B cell (primary cell): ENCODE measurements at places on chromosomes 16 and 17.

GRCh38 chr16:12685806-12686205 is 117.9 kb downstream of the CPPED1 start:
- DNase-seq = no peak

GRCh38 chr16:3490911-3491629 is 4.2 kb downstream of the C16orf90 start:
- no peak for DNase-seq

GRCh38 chr16:57148481-57148880 is 37.4 kb downstream of the PSME3IP1 start:
- DNase-seq = no peak

DNA sequence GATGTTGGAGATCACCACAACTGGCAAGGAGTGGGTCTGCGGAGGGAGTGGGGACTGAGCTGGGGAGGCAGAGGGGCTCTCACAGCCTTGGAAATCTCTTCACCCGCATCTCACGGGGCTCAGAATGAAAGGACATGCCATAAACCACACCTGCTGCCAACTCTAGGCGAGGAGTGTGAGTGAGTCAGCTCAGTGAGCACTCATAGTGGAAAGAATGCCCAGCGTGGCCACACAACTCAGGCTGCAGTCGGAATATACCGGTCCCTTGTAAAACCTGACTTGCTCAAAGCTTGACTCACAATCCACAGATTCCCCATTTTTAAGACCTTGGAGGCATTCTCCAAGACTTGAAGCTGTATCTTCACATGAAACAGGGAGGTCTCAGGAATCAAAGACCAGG is 36.7 kb downstream of the STAT5A start:
- DNase-seq = no peak

DNA sequence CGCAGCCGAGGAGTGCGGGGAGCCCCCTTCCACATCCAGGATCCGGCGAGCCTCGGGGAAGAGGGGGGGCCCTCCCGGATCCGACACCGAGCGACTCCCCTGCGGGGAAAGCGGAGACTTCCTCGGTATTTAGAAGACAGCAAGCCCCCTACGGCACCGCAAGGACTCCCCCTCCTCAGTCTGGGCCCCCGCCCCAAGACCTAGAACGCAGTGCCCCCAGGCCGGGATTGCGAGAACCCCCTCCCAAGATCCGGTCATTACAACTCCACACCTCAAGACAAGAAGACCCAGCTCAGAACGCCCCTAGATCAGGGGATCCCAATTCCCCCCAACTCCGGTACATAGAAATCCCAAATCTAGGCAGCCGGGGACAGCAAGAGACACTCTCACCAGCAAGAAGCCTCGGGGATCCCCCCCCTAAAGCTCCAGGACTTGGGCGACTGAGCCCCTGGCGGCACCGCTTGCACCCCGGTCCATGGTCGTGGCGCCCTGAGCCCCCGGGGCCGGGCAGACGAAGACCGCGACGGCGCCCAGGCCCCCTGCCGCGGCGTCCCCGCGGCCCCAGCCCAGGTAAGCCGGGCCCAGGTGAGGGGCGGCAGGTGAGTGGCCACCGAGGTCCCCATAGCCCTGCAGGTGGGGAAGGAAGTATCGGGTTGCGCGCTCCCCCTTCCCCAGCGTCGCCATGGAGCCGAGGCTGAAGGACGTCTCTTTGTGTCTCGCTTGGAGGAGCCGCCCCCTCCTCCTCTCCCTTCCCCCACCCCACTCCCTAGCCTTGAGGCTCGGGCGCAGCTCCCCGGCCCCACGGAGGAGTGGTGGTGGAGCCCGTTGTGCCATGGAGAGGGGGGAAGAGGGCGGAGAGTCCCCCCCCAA is 641 bp downstream of the SBK1 start:
- peak; percentile 54 for DNase-seq

DNA sequence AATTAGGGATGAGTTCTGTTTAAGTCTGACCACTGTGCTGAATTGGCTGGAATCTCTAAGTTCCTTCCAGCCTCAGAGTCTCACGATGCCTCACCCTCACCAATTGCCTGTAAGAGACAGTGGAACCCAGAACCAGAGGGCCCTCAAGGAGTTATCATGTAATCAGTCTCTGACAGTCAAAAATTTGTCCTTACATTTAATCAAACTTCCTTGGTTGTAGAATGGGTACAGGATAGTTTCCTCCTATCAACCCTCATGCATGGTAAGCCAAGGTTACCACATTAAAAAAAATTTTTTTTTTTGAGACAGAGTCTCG is 83.2 kb downstream of the CDK5R1 start:
- no peak for DNase-seq

- no peak for DNase-seq
Measured at GRCh38 chr17:34757106-34757505, 177.7 kb downstream of the TMEM132E start.

DNA sequence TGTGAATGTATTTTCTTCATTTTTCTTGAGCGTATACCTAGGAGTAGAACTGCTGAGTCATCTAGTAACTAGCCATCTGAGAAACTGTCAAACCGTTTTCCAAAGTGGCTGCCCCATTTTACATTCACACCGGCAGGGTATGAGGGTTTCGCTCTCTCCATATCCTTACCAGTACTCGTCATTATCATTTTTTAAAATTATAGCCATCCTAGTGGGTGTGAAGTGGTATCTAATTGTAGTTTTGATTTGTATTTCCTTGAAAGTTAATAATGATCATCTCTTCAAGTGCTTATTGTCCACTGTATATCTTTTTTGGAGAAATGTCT is 6.0 kb downstream of the RNF157 start:
- DNase-seq = no peak

- peak; percentile 80 for DNase-seq
Measured at GRCh38 chr17:59641799-59642484, 22.2 kb downstream of the CLTC start.

GRCh38 chr16:11100239-11100750 is 155.7 kb downstream of the SOCS1 start:
- no peak for DNase-seq

DNA sequence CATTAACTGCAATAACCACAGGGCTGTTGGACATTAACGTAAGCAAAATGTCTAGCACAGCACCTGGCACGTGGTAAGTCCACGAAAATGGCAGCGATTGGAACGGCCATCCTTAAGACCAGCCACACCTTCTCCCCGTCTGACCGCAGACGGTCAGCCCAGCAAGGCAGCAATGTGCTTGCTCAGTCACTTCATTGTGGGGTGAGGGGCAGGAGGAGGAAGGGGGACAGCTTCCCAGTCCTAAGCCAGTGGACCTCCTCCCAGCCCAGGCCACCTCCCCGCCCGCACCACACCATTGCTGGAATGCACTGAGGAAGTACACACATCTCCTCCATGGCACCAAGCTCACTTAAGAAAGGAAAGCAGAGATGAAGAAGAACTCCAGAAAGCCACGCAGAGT is 8.6 kb upstream of the MYLK3 start:
- DNase-seq = no peak

DNA sequence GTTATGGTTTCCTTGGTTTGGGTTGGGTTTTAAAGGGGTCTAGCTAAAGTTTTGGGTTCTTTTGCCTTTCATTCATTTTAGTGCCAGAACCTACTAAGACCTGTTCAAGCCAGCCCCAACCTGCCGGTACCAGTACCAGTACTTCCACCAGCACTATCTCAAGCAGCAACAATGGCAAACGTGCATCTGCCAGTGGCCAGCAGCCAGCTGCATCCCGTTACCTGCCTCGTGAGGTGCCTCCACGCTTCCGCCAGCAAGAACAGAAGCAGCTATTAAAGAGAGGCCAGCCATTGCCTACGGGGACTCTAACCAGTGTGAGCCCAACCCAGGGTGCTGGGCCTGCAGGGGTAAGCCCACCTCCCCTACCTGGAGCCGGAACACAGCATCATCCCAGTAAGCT is 72.9 kb downstream of the TNRC6C start:
- DNase-seq = no peak

GRCh38 chr17:40433551-40434415 is 9.5 kb upstream of the IGFBP4 start:
- DNase-seq = no peak

DNA sequence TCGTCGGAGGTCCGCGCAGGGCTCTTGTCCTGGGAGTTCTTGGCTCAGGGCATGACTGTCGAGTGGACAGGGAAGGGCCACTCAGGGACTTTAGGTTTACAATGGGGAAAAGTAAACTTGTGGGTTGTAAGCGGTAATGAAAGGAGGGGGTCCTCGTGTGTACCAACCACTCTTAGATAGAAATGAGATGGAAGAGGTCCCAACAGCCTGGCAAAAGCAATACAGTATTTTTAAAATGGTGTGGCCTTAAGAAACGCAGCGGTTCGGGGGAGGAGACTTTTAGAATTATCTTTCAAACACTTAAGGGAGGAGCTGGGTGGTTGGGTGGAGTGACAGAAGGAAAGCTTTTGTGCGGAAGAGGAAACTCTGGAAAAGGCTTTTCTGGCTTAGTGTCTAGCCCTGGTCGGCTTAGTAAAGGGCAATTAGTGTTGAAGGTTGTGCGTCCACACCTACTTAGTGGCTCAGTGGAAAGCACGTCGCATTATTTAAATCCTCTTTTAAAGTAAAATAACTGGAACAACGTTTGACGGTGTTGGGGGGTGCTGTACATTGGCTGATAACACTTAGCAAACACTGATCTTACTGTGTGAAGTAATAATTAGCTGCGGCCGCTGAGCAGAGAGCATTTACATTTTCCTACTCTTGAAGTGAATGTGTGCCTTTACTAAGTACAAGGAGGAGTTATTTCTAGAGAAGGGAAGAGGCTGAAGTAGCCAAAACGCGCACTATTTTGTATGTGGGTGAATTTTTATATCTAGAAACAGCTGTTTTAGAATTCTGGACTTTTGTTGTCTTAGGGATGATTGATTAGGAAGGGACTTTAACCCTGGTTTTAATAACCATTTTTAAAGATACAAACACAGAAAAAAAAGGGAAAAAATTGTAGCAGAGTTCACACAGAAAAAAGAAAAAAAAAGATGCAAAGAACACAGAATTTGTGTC is 1.0 kb downstream of the WSB1 start:
- peak; percentile 74 for DNase-seq

GRCh38 chr17:63833026-63833740 is 5.7 kb upstream of the FTSJ3 start:
- DNase-seq = no peak

DNA sequence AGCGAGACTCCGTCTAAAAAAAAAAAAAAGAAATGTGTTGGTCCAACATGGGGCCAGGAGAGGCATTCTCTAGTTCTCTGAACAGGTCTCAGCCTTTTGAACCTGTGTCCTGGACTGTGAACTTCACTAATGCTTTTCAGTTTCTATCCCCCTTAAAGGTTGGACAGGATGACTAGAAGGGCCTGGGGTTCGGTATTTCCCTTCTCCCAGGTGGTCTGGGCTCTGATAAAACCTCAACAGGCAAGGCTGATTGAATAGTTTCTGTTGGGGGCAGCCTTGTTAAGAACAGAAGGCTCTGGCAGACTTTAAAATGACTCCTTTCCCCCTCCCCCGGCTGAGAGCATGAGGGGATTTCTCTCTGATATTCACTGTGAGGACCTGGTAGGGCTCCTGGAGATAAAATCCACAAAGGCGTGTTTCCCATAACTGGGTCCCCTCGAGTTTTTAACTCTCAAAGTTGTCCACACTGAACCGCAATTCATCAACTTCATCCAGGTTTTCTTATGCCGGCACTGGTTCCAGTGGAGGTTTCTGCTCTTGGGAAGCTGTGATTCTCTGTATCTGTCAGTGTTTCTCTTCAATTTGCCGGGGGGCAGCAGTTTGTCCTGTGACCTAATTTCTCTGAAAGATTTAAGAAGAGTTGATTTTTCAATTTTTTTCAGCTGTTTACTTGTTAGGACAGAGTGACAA is 91.3 kb downstream of the METRNL start:
- no peak for DNase-seq

- DNase-seq = no peak
Measured at GRCh38 chr17:63075969-63076368, 109.9 kb downstream of the TANC2 start.

DNA sequence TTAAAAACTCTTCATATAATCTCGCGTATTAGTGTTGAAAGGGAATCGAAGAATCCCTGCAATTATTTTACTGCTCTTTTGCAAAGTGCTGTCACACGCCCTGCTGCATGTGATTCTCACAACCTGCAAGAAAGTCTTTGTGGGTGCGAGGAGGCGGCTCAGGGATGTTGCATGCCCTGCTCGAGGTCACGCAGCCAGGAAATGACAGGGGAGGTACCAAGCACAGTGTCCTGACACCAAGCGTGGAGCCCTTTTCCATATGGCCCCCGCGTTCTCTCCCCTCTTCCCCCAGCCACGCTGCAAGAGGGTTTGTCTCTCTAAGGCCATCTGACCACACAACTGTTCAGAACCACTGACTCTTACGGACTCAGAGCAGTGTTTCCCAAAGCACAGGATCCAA is 37.6 kb downstream of the OR3A1 start:
- DNase-seq = no peak
